Stimulated activated CD8-positive, alpha-beta memory T cell treated with anti-CD3 and anti-CD28 coated beads, Interleukin-15, amount 100 ng/mL, for 48 hours (primary cell): ENCODE measurements at places on chromosomes 4 and X.

DNA sequence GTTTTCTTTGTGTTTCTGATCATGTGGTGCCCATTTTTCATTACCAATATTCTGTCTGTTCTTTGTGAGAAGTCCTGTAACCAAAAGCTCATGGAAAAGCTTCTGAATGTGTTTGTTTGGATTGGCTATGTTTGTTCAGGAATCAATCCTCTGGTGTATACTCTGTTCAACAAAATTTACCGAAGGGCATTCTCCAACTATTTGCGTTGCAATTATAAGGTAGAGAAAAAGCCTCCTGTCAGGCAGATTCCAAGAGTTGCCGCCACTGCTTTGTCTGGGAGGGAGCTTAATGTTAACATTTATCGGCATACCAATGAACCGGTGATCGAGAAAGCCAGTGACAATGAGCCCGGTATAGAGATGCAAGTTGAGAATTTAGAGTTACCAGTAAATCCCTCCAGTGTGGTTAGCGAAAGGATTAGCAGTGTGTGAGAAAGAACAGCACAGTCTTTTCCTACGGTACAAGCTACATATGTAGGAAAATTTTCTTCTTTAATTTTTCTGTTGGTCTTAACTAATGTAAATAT, 110.4 kb downstream of the IL13RA2 start:
- no peak for DNase-seq

- no peak for DNase-seq
Measured at GRCh38 chr4:24557026-24558025, 27.0 kb downstream of the DHX15 start.

DNA sequence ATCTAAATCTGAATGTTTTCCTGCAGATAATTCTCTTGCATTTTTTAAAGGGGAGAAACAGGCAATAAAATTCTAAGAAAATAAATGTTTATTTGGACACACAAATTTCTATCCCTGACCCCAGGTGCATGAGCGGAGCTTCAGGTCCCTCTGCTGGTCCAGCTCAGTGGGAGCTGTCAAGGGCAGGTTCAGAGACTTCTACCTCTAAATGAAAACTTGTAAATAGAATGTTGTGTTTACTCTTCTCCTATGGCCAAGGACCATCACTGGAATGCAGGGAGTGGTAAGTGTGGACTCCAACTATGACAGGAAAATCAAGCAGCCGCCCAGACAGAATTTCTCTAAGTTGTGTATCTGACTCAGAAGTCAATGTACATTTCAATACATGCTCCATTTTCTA, 148.6 kb upstream of the TTC29 start:
- no peak for DNase-seq

DNA sequence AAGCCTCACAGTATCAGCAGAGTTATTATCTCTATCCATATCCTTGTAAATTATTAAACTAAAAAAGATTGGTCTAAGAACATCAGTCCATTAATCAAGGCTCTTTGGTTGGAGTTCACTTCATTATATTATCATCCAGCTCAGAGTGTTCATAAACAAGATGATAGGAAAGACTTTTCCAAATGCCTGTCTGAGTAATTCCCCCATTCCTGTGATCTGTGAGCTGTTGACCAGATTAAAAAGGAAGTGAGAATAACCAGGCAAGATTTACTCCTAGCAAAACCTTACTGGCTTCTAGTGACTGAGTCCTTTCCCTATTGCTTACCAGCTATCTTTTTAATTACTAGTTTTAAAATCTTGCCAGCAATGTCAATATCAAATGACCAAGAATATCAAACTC, 14.9 kb downstream of the PKD2 start:
- no peak for DNase-seq

- DNase-seq, result no peak
Measured at GRCh38 chr4:142211444-142211843, 575.1 kb downstream of the IL15 start.

GRCh38 chr4:152389359-152389758, 146.5 kb downstream of the FBXW7 start:
- DNase-seq, result no peak

DNA sequence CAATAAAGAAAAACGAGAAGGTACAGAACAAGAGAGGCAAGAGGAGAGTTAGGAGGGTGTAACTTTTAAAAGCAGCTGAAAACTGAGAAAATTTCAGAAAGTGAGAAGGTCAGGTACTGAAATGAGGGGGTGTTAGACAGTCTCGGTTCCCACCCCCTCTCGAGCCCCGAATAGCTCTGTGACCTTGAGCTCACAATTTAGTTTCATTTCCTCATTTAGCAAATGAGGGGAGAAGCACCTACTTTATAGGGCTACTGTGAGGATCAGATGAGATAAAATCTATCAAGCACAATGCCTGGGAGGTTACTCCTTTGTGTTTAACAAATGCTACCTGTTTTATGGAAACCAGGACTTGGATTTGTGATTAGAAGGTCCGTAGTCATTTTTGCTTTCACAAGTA, 4.9 kb downstream of the UGT8 start:
- no peak for DNase-seq

DNA sequence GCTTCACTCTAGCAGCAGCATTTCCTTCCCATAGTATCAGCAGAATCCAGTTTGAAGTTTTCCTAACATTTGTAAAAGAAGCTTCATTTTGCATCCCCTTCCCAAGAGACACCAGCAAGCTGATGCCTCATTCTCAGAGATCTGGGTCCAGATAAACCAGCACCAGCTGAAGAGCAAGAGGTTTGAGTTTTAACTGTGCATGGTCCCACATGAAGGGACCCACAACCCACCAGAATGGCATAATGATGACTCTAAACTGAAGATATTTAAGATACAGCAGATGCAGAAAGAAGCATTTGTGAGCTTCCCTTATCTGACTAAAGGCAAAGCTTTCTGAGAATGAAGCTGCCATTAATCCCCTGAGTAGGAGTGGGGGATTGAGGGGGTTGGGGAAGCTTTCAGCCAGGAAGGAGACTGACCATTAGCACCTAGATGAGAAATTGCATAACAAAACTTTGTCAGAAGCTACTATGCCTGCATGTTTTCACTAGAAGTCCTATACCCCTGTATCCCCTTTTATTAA, 18.6 kb downstream of the NUDT6 start:
- DNase-seq, result no peak

DNA sequence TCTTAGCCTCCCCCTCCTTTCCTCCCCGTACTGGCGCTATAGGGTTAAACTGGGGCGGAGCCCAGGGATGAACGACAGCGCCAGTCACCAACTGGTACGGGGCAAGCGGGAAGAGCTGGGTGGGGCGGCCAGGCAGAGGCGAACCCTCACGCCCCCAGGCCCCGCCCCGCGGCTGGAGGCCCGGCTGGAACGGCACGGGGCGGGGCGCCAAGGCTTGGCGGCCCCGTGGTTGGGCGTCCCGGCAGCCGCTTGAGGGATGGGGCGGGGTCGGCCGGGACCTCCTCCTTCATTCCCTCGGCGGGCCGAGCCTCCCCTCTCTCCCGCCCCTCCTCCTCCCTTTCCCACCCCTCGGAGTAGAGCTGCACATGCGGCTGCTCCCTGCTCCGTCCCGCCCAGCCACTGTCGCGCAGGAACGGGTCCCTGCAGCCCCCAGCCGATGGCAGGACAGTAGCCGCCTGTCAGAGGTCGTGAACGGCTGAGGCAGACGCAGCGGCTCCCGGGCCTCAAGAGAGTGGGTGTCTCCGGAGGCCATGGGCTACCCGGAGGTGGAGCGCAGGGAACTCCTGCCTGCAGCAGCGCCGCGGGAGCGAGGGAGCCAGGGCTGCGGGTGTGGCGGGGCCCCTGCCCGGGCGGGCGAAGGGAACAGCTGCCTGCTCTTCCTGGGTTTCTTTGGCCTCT, at the start of gene EDA:
Gene EDA (plus strand): TSS at position 335 of the 678 bp plus-strand sequence.
- DNase-seq, result peak; percentile 32

GRCh38 chr4:126559961-126560360, 1072.8 kb upstream of the INTU start:
- DNase-seq, result no peak

DNA sequence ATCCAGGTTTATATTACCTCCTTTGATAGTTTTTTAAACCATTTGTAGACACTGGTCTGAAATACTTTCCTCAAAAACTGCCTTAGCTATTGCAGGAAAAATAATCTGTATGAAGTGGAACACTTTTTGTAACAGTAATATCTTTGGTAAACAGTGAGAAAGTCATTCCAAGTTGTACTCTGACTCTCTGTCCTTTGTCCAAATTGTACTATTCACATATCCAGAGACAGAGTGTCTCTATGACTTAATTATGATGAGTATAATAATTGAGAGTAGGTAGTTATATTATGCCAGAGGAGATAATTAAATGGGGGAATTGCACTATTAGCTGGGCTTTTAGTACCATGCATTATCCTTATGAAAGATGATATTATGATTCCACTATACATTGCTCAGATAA, 112.6 kb upstream of the LCORL start:
- DNase-seq, result no peak

DNA sequence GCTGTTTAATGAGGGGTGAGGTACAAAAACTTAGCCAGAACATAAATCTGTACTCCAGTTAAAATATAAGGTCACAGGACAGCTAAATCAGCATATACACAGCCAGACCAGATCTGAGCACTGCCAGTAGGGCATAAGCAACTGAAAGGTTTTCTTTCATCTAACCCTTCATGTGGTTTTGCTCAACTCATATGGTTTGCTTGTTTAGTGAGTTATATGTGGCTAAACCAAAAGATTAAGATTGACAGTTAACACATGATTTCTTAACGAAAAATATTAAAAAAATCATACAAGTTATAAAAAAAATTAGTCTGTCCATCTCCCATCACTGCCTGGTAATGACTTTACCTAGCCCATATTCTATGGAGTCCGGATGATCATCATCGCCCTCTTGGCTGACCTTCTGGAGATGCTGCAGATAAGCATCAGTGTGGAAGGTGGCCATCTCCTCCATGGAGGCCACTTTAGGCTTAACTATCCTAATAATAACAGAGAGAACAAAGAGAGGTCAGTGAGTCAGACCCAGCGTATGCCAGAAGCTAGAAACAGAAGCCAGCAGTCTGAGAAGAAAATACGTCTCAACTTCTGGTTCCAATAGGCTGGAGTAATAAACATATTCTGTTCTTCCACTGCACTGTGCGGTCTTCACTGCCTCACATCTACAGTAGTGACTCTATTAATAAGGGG, 4.1 kb downstream of the HDAC8 start:
- no peak for DNase-seq

DNA sequence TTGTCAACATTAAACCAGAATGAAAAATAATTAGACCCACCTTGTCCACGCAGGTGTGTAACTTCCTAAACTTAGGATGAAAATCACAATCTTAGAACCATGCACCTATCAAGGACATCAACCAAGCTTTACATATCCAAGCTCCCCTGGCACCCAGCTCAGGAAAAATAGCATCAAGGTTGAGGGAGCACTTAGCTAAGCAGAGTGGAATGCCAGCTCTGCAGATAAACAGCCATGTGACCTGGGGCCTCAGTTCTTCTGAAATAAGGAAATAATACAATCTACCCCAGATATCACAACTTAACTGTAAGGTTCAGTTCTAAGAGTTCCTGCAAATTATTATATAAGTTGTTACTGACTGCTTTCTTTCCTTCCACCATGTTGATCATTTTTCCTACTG, 64.7 kb downstream of the DHX15 start:
- no peak for DNase-seq

DNA sequence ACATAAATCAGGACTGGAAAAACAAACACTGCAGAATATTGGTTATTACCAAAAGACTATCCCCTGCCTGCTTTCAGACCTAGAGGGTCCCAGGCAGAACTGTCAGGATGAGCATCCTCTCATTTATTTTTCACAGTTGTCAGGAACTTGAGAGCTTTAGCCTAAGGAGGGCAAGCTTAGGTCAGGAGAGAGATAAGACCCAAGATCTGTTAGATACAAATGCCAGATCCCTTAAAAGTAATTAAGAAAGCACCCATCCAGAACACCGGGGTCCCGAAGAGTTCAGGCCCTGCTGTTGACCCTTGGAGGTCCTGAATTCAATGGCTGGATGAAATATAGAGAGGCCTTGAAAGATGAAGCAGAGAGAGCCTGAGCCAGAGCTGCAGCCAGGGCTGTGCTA, 5.9 kb upstream of the MAGEB3 start:
- DNase-seq, result no peak

GRCh38 chr4:53419208-53419607, 41.8 kb downstream of the FIP1L1 start:
- DNase-seq, result no peak
